ENCODE measurements at places on chromosomes 7 and 10. TPM values are rescaled to one million over a fixed set of nuclear protein-coding genes. Genes with fewer than 3 reads are reported as not detected.
A peak's percentile ranks its signal among the peaks of the same experiment; 100 is the strongest.

- DNase-seq: no peak
These were observed 218.1 kb downstream of the PTEN start for GRCh38 chr10:88081457-88082054.

Gene CLDN4
- 0.57 TPM for total RNA-seq

DNA sequence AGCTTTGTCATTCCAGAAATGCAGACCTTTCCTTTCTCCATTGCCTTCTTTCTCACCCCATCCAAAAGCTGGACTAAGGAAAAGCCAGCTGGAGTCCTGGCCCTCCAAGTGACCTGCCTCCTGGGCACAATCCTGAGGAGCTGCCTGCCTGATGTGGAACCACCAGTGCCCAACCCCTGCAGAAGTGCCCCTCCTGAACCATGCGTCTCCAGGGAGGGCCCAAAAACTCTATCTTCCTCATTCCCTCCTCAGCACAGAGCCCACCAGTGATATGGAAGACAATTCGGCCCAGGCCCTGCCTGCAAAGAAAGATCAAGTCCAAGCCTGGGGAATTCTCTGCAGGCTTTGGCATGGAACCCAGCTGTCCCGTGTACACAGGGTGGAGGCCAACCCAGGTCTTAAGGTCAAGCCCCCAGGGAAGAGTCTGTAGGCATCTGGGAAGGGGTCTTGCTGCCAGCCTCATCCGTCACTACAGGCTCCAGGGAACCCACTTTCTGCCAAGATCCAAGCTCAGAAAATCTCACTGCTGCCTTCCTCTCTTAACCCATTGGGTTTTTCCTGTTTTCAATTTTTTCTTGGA, 3.5 kb upstream of the GRID1 start:
- no peak for DNase-seq

Gene ABCB1
- total RNA-seq: 5.1 TPM

Gene POT1
- total RNA-seq: 52.7 TPM

- no peak for DNase-seq
These were observed 58.7 kb upstream of the TMEM106B start for GRCh38 chr7:12152196-12152918.

Gene PLXNA4
- 0.06 TPM for total RNA-seq

Gene BICC1
- not detected for total RNA-seq

DNA sequence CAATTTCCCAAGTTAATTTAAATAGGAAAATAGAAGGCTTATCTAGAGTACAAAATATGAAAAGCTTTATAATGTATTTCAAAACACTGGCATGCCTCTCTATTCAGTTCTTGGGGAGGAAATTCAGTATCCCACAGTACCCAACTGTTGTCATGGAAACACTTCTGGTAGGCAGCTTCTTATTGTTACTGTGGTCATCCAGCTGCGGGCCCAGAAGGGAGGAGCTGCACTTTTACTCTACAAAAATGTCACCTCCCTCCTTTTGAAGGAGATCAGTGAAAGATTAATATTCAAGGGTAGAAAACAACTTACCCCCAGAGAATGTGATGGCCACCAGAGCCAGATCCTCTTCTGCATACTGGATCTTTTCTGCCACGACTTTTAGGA, 202.8 kb downstream of the RAPGEF5 start:
- no peak for DNase-seq

DNA sequence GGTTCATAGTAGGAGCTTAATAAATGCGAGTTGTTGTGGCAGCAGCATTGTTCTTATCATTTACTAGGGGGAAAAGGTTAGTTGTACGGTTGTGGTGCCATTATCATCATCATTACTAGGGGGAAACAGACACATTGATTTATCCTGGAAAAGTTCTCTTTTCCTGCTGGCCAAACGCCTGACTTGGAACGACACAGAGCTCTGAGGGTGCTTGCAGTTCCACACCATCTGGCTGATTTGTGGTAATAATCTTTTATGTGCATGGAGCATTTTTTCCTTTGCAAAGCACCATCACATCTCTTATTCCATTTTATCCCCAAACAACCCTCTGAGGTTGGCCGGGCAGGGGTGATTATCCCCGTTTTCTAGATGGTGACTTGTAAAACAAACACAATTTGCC, 219.4 kb downstream of the BUB3 start:
- no peak for DNase-seq

DNA sequence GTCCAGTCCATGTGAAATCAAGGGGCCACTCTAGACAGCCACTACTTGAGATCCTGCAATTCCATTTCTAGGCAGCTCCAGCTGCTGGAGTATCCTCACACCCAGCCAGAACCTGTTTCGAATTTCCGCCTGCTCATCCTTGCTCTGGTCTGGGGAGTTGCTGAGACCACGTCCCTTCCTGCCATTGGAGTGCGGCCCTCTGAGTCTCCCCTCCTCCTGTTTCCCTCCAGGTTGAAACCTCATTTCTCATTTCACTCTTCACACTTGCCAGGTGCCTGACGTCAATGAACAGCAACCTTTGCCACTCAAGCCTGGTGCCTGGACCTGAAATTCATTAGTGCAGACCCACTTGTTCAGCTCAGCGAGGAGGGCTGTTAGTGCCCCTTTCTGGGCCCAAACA, 307.5 kb upstream of the SHH start:
- no peak for DNase-seq

- DNase-seq: peak; percentile 55
These were observed 3.5 kb upstream of the ATP6V0E2 start for GRCh38 chr7:149870274-149870673.

Gene AGR3
- total RNA-seq: not detected

Gene ANKRD2
- total RNA-seq: 0.39 TPM

DNA sequence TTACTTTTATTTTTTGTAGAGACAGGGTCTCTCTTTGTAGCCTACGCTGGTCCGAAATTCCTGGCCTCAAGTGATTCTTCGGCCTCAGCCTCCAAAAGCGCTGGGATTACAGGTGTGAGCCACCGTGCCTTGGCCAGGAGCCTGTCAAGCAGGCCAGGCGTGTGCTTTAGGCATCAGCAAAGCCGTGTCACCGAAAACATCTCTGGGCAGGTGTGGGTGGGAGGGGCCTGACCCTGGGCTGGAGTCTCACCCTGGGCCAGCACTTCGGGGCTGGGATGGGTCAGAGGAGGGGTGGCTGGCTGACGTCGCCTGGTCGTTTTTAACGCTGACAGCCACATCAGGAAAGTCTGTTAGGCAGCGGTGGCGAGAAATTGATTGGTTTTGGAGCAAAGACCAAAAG, 80.9 kb downstream of the UNCX start:
- no peak for DNase-seq

DNA sequence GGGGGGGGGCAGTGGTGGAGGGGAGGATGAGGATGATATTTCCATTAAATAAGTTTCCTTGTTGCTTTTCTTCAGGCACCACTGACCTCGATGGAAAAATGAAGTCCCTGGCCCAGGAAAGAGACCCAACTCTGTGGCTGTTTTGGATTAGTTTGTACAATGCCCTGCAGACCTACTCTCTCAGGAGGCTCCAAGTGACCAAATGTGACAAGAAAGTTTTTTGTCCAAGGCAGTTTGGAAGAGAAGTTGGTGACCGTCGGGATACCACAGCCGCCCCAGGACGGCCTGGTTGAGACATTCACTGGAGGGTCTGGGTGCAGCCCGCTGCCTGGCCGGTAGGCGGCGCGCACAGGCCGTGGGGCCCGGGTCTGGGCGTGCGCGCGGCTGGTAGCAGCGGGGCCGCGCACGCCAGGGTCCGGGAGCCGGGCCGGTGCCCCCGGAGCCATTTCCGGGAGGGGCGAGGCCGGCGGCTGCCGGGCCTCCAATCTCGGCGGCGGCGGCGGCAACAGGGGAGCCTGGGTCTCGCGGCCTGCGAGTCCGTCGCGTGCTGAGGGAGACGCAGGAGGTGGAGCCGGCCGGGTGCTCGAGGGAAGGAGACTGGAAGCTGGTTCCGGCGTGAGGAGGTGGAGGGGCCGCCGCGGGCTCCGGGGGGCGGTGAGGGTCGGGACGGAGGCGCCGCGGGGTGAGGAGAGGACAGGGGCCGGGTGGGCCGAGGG, at the start of gene SGPL1:
Gene SGPL1 (plus strand): TSS at position 445 of the 716 bp plus-strand sequence. CDS start 906 bp downstream, outside the sequence.
- peak; percentile 97 for DNase-seq

Gene MSMB
- not detected for total RNA-seq

GRCh38 chr10:96651998-96652431, 65.2 kb upstream of the TM9SF3 start:
- DNase-seq: no peak

GRCh38 chr7:90709501-90710465, 113.7 kb downstream of the CDK14 start:
- DNase-seq: no peak

Gene PNLIPRP3
- not detected for total RNA-seq

- peak; percentile 1 for DNase-seq
These were observed 164.8 kb downstream of the DNAJB6 start for GRCh38 chr7:157501581-157501980.

DNA sequence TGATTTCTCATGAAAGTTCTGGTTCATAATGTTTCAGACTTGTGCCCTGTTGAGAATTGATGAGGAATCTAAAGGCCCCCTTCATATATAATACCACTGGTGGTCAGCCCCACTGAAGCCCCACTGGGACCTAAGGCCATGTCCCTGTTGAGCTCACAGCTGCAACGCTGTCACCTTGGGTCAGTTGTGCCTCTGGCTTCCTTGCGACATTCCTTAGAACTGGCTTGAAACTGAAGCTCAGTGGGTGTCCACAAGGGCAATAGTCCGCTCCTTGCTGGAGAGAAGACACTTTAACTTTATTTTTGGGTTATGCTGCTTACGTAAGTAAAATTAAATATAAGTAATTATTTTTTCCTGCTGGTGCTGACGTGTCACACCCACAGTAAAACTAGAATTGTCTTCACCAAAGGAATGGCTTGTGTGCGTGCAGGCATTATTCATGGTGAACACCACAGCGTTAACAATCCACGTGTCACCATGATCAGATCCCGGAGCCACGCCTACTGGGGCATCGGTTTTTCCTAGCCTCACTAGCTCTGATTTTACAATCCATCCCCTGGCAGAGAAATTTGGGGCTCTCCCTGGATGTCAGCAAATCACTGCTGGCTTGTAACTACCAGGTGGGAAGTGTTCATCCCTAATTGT, 66.5 kb downstream of the BICC1 start:
- DNase-seq: no peak

All from activated naive CD4-positive, alpha-beta T cell treated with anti-CD3 and anti-CD28 coated beads, Interleukin-2, amount 50 U/mL, for 72 hours (primary cell).